ENCODE measurements at places on chromosomes 12 and 14. TPM values are rescaled to one million over a fixed set of nuclear protein-coding genes. Genes with fewer than 3 reads are reported as not detected.

Gene C1QL4
- 1.4 TPM for total RNA-seq

Gene PKP2
- total RNA-seq: 45.7 TPM

Gene IL22
- total RNA-seq: 16.4 TPM

Gene GLIPR1
- total RNA-seq: 43.1 TPM

Gene CIDEB
- total RNA-seq: 4.8 TPM
